ENCODE measurements at places on chromosomes 1 and 21. TPM values are rescaled to one million over a fixed set of nuclear protein-coding genes. Genes with fewer than 3 reads are reported as not detected.

- no peaks in the 10 kb centered on the region for H3K36me3 ChIP-seq
- DNase-seq = no peak
- no peak overlapping the region for H3K4me3 ChIP-seq
- no peaks in the 10 kb centered on the region for H3K27me3 ChIP-seq
- no peak overlapping the region for H3K27ac ChIP-seq
- no peaks in the 10 kb centered on the region for H3K4me1 ChIP-seq
These were observed 53.5 kb downstream of the FMO4 start for GRCh38 chr1:171367436-171367835.

DNA sequence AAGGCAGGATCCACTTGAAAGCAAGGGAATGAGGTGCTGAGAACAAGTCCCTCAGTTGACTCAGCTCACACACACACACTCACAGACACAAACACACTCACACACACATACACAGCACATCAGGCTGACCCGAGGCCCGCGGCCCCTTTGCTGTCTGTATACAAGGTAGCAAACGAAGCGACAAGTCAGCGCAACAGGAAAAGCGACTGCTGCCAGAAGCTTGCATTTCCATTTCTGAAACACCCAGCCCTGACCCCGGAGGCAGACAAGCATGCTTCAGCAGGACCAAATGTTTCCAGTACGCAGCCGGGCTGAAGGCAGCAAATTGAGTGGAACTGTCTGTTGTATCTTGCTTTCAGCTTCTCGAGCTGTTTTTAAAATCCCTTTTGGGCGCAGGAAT, 501.6 kb downstream of the NPHP4 start:
- peaks cover 34% of the 10 kb centered on the region for H3K4me1 ChIP-seq
- H3K36me3 ChIP-seq = no peaks in the 10 kb centered on the region
- DNase-seq = no peak
- no peak overlapping the region for H3K4me3 ChIP-seq
- peaks cover 24% of the 10 kb centered on the region for H3K27me3 ChIP-seq

- H3K4me1 ChIP-seq = no peaks in the 10 kb centered on the region
- no peak for DNase-seq
- H3K4me3 ChIP-seq = no peak overlapping the region
- no peaks in the 10 kb centered on the region for H3K36me3 ChIP-seq
These were observed 370.8 kb downstream of the RWDD3 start for GRCh38 chr1:95604771-95605170.

GRCh38 chr1:14340002-14340785, 258.3 kb upstream of the KAZN start:
- H3K4me3 ChIP-seq = no peak overlapping the region
- peak overlapping the region; percentile 48 for H3K27ac ChIP-seq
- peaks cover 12% of the 10 kb centered on the region for H3K4me1 ChIP-seq
- no peak for DNase-seq
- H3K36me3 ChIP-seq = no peaks in the 10 kb centered on the region
- H3K27me3 ChIP-seq = no peaks in the 10 kb centered on the region

Gene CLK2
- 27.6 TPM for total RNA-seq

Gene GSTM5
- 1.4 TPM for total RNA-seq

Gene KRTAP11-1
- total RNA-seq = 3.2 TPM

All from suprapubic skin (tissue), 4 donors.